ENCODE measurements at places on chromosomes 3 and 15.

GRCh38 chr3:197495499-197495898 lies 60.3 kb downstream of the BDH1 start:
- DNase-seq: no peak

DNA sequence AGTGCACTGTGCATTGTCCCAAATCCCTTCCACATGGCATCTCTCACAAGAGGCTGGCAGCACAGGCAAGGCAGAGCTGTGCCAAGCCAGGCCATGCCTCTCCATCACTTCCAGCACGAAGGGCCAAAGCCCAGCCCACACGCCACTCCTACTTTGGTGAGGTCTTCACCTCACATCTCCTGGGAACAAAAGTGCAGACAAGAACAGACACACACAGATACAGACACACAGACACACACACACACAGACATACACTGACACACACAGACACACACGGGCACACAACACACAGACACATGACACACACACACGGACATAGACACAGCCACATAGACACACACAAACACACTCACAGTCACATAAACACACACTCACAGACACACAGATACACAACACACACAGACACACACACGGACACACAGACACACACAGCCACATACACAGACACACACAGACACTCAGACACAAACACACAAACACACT lies 233.3 kb downstream of the UACA start:
- DNase-seq: no peak

DNA sequence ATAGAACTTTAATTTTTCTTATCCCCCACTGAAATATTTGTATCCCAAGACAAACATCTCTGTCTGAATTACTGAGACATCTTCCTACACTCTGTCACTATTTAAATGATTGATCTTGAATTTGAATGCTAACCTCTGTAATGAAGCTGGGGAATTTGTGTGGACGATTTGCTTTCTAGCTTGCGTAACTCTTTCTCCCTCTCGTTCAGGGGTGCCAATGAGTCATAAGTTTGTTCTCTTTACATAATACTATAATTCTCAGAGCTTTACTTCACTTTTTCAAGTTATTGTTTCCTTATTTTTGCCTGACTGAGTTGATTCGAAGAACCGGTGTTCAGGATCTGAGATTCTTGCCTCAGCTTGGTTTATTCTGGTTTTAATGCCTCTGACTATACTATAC lies 783.3 kb upstream of the CADM2 start:
- no peak for DNase-seq

GRCh38 chr3:98577178-98577895 lies 16.1 kb downstream of the CPOX start:
- peak; percentile 35 for DNase-seq

- no peak for DNase-seq
These were observed 49.7 kb upstream of the USP3 start for GRCh38 chr15:63454503-63455211.

DNA sequence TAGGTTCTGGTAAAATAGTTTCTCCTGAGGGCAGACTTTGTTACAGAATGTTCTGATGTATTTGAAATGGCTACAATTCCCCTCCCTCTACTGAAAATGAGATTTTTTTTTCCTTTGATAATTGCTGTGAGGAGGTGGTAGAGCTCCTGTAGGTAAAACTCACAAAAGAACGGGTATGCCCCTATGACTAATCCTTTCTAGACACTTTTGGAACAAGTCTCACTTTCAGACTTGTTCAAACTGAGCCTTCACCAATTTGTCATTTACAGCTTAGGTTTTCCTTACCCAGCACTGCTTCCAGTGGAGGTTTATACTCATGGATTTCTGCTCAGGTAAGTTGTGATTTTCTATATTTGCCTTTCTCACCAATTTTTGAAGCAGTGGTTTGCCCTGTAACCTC lies 115.6 kb downstream of the NLGN1 start:
- DNase-seq: no peak

DNA sequence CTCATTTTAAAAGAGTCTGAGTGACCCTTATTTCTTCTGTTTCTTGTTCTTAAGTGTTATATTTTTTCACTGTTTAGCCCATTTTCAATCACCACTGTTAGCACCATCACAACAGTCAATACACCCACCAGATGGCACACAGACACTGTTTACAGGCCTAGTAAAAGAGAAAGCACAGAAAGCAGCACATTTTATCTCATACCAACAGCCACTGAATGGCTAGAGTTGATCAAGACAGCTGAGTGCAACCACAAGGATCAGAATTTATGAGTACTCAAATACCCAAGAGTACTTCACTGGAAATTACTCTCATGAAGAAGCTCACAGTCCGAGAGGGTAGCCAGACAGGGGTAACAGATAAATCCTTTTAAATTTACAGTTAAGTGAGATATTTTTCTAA lies 127.0 kb downstream of the TFDP2 start:
- peak; percentile 4 for DNase-seq

GRCh38 chr15:73127302-73127936 lies 75.2 kb downstream of the NEO1 start:
- peak; percentile 23 for DNase-seq

GRCh38 chr3:16140116-16140893 lies 34.2 kb upstream of the GALNT15 start:
- peak; percentile 52 for DNase-seq

DNA sequence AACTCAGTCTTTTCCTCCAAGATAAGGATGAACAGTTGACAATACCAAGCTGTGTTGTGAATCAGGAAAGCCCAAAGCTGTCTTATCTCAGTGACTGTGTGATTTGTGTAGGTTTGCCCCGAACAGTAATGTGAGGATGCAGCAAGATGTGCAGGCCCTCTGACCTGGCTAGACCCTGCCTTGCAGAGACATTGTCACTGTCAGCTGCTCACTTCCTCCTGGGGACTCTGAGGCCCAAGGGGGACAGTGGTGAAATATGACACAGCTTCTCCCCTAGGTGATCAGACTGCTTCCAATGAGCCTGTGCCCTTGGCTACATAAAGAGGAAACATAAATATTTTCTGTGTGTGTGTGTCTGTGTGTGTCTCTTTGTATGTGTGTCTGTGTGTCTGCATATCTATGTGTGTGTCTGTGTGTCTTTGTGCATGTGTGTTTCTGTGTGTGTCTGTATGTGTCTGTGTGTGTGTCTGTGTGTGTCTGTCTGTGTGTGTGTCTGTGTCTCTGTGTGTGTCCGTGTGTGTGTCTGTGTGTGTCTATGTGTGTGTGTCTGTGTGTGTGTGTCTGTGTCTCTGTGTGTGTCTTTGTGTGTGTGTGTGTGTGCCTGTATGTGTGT lies 21.7 kb downstream of the LRRK1 start:
- no peak for DNase-seq

- no peak for DNase-seq
These were observed at the start of gene TAGLN3 for GRCh38 chr3:111998636-111999483. Gene TAGLN3 (plus strand): TSS chr3:111998922. CDS start chr3:111999423, 501 bp downstream.

DNA sequence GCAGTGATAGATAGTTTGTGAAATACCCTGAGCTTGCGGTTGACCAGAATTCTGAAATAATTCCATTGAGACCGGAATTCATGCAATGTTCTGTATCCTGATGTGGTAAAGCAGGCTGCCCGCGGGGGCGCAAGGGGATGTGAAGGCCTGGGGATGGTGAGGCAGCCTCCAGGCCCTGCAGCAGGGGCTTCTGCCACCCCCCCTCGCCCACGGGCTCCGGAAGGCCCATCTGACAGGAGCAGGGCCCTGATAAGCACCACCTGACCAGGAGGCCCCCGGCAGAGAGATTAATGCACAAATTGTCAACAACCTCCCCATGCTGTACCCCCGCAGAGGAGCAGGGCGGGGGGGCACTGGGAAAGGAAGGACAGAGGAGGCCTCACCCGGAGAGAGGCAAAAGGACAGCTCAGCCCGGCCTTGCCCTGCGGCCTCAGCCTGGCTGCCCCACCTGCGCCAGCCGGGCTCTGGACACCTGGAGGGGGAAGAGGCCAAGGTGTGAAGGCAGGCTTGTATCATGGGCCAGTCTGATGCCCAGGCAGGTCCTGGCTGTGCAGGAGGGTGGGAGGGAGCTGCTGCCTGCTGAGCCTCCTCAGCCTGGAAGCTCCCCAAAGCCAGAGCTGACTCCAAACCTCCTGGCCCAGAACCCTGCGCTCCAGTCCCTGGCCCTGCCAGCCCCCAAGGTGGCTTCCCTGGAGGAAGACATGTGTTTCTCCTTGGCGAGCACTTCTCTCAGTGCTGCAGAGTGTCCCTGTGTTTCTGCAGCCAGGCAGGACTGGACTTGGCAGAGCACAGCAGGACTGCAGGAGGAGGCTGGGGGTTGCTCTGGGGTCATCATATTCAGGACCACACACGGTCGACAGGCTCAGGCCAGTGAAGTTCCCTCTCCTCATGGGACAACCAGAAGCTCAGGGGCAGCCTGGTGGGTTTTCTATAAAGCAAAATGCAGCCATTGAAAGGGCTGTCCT lies 46.5 kb downstream of the RPN1 start:
- DNase-seq: no peak

- DNase-seq: no peak
These were observed 140.9 kb downstream of the ATP8B4 start for GRCh38 chr15:49978121-49978520.

GRCh38 chr3:172316758-172317157 lies 131.5 kb downstream of the GHSR start:
- DNase-seq: no peak

DNA sequence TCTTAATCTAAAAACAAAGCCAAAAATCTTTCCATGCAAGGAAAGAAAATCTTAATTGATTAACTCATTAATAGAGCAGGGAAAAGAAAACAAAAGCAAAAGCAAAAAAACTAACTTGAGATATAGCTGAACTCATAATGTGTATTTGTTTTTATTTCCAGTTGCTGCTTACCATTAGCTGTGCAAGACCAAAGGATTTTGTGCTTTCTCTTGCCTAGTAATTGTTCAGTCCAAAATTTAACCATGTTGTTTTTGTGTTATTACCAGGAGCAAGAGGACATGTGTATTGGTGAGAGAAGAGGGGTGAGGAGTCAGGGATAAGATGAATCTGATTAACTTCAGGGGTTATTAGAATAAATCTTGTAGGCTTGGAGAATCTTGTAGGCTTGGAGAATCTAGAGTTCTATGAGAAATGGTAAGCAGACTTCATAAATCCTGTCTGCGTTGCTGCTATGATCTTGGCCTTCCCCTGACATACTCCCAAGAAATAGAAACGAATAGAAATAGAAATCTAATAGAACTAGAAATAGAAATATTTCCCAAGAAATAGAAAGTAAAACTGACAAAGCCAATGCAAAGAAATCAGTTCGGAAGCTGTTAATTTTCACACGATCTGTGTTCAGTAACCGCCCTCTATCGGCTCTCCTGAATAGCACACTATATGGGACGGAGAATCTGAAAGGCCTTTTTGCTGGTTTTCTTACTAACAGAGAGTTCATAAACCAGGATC lies 72.6 kb upstream of the TNFSF10 start:
- DNase-seq: peak; percentile 23

DNA sequence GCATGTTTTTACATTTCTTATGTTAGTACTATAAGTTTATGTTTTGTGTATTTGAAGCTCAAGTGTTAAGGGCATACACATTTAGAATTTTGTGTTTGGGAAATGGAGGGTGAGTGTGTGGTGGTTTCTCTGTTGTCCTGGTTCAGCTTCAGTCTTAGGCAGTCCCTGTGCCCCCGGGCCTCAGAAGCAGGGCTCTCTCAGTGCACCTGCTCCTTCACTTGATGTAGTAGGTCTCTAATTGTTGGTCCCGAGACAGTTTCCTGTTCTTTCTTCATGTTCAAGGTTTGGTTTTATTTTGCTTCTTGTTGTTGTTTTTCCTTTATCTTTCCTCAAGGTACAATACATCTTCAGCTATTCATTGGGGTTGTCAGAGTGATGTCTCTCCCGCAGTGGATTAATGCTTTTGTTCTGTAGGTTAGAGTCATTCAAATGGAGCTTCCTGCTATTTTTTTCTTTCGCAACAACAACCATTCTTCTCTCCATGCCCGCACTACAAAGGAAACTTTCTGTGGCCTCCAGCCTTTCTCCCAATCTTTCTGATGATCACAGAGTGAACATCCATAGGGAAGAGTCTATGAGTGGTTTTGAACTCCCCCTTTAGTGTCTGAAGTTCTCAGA lies 177.8 kb upstream of the GOLGA6L4 start:
- no peak for DNase-seq

DNA sequence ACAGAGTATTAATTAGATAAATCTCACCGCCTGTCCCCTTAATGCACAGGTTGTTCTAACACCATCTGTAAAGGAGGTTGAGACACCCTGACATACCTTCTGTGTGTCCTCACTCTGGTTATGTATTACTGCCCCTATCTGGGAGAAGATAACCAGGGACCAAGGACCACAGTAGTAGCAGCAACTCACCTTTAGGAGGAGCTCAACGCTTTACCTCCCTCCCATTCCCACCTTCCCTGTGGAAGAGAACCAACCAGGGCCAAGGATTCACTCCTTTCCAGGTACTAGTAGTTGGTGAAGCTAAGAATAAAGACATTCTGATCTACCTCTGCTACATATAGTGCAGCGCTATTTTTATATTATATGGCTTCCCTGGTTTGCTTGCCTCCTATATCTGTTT lies 232.6 kb downstream of the MEX3B start:
- no peak for DNase-seq

GRCh38 chr3:142929109-142929508 lies 34.4 kb downstream of the PAQR9 start:
- DNase-seq: peak; percentile 43

GRCh38 chr3:119786409-119786808 lies 4.5 kb downstream of the NR1I2 start:
- no peak for DNase-seq
